Natural killer cell (primary cell): ENCODE measurements at places on chromosomes 6 and 20. TPM values are rescaled to one million over a fixed set of nuclear protein-coding genes. Genes with fewer than 3 reads are reported as not detected.

DNA sequence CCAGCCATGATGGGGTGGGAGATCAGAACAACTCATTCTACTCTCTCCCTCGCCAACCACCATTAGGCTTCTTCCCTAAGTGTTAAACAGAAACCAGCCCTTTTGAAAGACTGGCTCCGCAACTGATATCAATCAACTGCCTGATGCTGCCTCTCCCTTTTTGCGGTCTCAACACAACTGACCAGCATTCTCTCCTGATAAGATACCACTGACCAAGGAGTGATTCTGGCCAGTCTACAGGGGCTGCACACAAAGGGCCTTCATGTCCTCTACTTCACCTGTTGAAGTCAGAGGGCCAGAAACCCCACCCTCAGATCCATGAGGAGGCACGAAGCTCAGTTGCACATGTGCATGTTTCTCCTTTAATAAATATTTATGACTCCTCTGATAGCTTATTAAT is 145.1 kb downstream of the CD24 start:
- DNase-seq, result no peak

- no peak for DNase-seq
Observed at GRCh38 chr20:41910558-41910957, 292.4 kb upstream of the CHD6 start.

DNA sequence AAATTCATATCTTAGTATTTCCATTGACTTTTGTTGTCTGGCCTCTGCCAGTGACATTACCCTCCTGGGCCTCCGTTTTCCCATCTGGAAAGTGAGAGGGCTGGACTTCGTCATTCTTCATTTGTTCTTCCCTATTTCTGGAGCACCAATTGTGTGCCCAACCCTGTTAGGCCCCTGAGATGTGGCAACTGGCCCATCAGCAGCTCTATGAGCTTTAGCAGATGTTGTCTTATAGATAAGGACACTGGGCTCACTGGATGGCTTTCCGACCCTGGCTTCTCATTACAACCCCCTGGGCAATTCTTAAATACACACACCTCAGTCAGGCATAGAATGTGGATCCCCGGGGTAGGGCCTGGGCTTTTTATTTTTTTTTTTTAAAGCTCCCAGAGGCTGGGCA is 14.7 kb downstream of the PABPC1L start:
- no peak for DNase-seq

C6orf15 gene
- not detected for total RNA-seq

- DNase-seq, result no peak
Observed at GRCh38 chr6:119284861-119285521, 64.6 kb downstream of the MAN1A1 start.

- no peak for DNase-seq
Observed at GRCh38 chr20:13874394-13875157, 89.7 kb downstream of the NDUFAF5 start.

- DNase-seq, result no peak
Observed at GRCh38 chr20:25864326-25864962, 167.8 kb upstream of the ZNF337 start.
